ENCODE measurements at places on chromosomes 3 and 15. TPM values are rescaled to one million over a fixed set of nuclear protein-coding genes. Genes with fewer than 3 reads are reported as not detected.

SCN11A gene
- 0.22 TPM for total RNA-seq

ACTC1 gene
- total RNA-seq, result not detected

PAQR5 gene
- not detected for total RNA-seq

ATP8B4 gene
- total RNA-seq, result 26.1 TPM

SATB1 gene
- 494 TPM for total RNA-seq

ADAMTS7 gene
- 1.2 TPM for total RNA-seq

CCR9 gene
- 0.15 TPM for total RNA-seq

LYZL4 gene
- not detected for total RNA-seq

PLA2G4B gene
- 2.7 TPM for total RNA-seq

DAZL gene
- 0.09 TPM for total RNA-seq

CLDN1 gene
- total RNA-seq, result 0.61 TPM

WNT7A gene
- total RNA-seq, result 0.11 TPM

PYDC2 gene
- total RNA-seq, result not detected

LTF gene
- not detected for total RNA-seq

DPPA2 gene
- not detected for total RNA-seq

ZDHHC23 gene
- 4.0 TPM for total RNA-seq

RARB gene
- total RNA-seq, result not detected

TF gene
- 1.9 TPM for total RNA-seq

HTR3E gene
- total RNA-seq, result not detected

ZDHHC3 gene
- total RNA-seq, result 20.5 TPM

UBA3 gene
- total RNA-seq, result 68.0 TPM

TJP1 gene
- total RNA-seq, result not detected

ZNF80 gene
- 0.29 TPM for total RNA-seq

LOXL1 gene
- total RNA-seq, result 3.4 TPM

RSRC1 gene
- 28.2 TPM for total RNA-seq

GOLGA8J gene
- not detected for total RNA-seq

SLC28A1 gene
- total RNA-seq, result not detected

EPHA3 gene
- 0.11 TPM for total RNA-seq

MRAS gene
- total RNA-seq, result 0.67 TPM

CLDN16 gene
- total RNA-seq, result not detected

ISLR2 gene
- not detected for total RNA-seq

INSYN1 gene
- not detected for total RNA-seq

GJD2 gene
- total RNA-seq, result not detected

RTP1 gene
- total RNA-seq, result not detected

GRIP2 gene
- not detected for total RNA-seq

ARHGEF26 gene
- 0.17 TPM for total RNA-seq

CHRNB4 gene
- not detected for total RNA-seq

METTL6 gene
- total RNA-seq, result 19.7 TPM

CGGBP1 gene
- 103 TPM for total RNA-seq

ITIH4 gene
- total RNA-seq, result 12.8 TPM

IQCH gene
- total RNA-seq, result 0.89 TPM

ARPIN gene
- total RNA-seq, result not detected

STRA6 gene
- total RNA-seq, result not detected

PRRT3 gene
- 9.1 TPM for total RNA-seq

IVD gene
- 57.9 TPM for total RNA-seq

C3orf20 gene
- 0.16 TPM for total RNA-seq
